ENCODE measurements at places on chromosomes 7 and 10.

GRCh38 chr10:64209561-64209960, 688.4 kb downstream of the REEP3 start:
- DNase-seq = no peak

DNA sequence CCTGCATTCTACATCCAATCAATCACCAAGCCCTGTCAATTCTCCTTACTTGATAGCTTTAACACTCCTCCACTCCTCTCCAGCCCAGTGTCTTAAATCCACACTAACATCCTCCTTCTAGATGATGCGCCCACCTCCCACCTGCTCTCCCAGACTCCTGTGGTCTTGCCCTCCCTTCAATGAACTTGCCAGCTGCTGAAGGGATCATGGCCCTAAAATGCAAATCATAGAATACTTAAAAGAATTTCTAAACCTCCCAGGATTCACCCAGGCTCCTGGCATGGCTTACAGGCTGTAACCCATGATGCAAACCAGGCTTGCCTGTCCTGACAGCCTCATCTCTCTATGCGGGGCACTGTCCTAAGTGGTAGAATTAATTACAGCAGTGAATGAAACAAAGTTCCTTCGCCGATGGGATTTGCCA, 43.6 kb downstream of the SYPL1 start:
- DNase-seq = no peak

GRCh38 chr10:72792288-72792687, 100.3 kb downstream of the MCU start:
- DNase-seq = no peak

DNA sequence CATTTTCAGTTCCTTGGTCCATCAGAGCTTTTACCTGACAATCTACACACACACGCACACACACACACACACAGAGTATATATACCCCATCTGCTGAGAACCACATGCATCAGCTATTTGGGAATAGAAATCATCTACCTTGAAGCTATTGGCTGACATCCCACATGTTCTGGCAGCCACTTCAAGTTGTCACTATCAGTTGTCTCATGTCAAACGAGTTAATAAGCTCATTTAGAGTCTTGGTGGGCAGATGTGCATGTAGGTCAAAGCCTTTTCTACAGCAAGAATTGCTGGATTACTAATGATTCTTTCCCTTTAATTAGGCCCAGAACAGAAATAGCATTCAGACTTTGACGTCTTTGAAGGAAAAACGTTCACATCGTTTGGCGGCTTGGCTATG, 36.8 kb downstream of the COL28A1 start:
- DNase-seq = no peak

GRCh38 chr7:55550010-55550663, 22.2 kb downstream of the VOPP1 start:
- DNase-seq = no peak

DNA sequence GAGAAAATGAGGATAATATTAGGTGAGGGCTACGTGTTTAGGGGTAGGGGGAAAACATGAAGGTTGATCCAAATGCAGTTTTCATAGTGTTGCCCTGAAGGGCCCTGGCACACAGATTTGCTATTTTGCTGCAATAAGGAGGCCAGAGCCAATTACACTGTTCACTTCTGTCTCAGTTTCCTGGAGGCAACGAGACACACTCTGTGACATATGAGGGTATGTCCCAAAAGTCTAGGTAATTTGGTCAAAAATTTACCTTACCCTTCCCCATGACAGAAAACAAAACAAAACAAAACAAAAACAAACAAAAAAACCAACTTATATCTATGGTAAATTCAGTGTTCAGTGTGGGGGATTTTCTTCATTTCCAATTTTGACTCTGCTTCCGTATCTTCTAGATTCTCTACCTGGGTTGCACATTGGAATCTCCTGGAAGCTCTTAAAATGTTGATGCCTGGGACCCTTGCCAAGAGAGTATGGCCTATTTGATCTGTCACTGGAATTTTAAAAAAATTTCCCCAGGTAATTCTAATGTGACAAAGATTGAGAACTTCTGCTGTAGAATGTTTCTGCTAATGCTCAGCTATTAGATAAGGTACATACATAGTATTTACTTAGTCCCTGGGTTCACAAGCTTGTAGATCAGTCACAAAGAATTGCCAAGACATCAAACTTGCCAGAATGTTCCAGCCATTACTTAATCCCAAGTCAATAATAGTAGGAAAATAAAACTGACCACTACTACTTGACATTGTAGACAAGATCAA, 139.5 kb downstream of the SEMA3E start:
- no peak for DNase-seq

All from BJ (cell line).